ENCODE measurements at places on chromosomes 7 and 10.
A peak's percentile ranks its signal among the peaks of the same experiment; 100 is the strongest.

DNA sequence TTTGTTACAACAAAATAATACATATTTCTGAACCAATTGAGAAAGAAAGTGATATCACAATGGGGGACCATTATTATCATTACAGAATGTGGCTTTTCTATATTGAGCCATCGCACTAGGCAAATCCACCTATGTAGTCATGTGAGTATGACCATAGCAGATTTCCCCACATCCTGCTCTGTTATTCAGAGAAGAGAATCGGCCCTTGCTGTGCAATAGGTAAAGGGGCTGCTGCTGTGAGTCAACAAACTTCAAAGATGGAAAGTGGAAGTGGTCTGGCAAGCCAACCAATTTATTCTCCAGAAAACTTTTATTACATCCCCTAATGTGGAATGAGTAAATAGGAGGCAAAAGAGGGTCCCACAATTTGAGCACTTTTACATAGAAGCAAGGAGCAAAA lies 573.4 kb downstream of the ETV1 start:
- DNase-seq: no peak

GRCh38 chr10:31808258-31809218 lies 120.1 kb downstream of the ARHGAP12 start:
- DNase-seq: peak; percentile 24

GRCh38 chr7:127514499-127514898 lies 70.9 kb downstream of the GCC1 start:
- DNase-seq: no peak

GRCh38 chr10:115903207-115903606 lies 369.8 kb downstream of the GFRA1 start:
- DNase-seq: no peak

DNA sequence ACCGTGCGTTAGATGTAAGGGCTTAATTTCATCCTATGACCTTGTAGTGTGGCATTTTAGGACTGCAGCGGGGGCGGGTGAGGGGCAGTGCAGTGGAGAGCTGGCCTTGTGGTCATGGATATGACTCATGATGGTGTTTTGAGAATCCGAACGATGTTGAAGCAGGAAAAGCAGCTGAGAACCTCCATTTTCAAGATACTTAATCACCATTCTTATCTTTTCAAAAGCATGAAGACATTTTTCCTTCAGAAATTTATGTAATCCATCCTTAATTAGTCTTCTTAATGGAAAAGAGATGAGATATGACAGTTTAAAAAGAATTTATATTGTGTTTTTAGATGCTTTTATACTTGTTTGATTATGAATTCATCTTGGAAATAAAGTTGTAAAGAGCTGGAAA lies 9.6 kb downstream of the ATP5F1C start:
- no peak for DNase-seq

GRCh38 chr7:43535031-43535451 lies 47.9 kb upstream of the STK17A start:
- DNase-seq: no peak

DNA sequence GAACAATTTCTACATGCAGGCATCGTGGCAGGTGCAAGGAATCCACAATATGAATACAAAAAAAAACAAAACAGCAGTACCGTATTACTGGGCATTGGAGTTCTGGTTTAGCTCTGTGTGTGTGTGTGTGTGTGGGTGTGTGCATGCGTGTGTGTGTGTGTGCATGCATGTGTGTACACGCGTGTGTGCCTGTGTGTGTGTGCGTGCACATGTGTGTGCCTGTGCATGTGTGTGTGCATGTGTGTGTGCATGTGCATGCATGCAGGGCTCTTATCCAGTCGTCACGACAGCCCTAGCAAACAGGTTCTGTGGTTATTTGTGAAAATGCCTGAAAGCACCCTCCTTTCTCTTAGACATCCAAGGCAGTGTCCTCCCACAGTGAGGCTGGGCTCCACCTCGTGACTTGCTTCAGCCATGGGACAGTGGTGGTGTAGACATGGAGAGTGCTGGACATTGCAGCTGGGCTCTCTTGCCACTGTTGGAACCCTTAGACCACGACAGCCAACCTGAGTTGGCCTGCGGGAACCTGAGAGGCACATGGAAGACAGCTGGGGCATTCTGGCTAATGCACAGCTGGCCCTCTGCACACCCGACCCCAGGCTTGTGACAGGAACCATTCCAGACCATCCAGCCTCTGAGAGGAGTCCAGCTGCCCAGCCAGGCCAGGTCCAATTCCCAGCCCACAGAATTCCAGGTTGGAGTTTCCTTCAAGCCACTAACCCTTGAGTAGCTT lies 173.4 kb upstream of the SHH start:
- DNase-seq: no peak

DNA sequence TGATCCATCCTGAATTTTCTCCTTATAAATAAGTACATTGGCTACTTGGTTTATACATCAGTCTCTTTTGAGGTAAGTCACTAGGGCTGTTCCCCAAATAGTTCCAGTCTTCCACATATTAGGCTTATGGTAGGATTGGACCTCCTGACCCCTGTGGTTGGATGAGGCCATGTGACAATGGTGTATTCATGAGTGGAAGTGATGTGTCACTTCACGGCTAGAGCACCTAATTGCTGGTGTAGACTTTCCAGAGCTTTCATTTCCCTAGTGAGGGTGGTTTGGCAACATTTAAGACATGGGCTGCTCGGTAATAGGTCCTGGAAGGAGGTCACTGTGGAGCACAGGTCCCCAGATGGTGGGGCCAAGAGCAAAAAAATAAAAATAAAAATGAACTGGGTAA lies 141.2 kb upstream of the ABCB5 start:
- no peak for DNase-seq

DNA sequence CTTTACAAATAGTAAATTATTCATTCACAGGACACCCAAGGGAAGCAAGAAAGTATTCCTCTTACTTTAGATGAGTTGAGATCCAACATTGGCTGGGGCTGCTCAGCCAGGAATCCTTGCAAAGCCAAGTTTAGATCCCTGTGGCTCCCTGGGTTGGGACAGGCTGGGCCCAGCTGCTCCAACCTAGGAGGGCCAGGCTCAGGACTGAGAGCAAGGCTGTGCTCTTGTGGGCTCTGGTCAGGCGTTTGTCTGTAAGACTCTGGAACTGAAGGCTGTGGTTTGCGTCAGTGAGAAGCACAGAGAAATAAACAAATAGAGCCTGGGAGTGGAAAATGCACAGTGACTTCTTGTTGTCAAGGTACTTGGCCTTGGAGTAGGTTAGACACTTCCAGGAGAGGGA lies 53.2 kb upstream of the TMEM273 start:
- no peak for DNase-seq

GRCh38 chr7:122602800-122603199 lies 96.1 kb downstream of the RNF133 start:
- DNase-seq: no peak

- no peak for DNase-seq
These were observed 14.6 kb downstream of the FGL2 start for GRCh38 chr7:77184990-77185389.

DNA sequence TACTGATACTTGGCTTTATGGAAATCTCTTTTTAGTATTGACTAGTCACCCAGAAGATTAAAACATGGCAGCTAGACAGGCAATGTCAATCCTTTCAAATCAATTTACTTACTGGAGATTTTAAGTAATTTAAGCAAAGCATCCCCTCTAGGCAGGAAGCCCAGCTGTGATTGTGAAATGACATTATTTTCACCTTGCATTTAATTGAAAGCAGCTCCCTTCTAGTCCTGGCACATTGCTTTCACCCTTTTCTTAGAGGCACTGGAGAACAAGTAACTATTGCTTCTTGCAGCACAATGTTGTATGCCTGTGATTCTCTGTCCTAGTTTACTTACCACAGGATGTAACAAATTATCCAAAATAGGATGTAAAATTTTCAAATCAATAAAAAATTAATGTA lies 13.3 kb downstream of the ST7 start:
- no peak for DNase-seq

- DNase-seq: no peak
These were observed 191.3 kb upstream of the ADARB2 start for GRCh38 chr10:1928606-1929005.

- DNase-seq: no peak
These were observed 4.7 kb downstream of the MUC12 start for GRCh38 chr7:100974021-100974420.

GRCh38 chr10:104066945-104067344 lies 18.7 kb downstream of the COL17A1 start:
- no peak for DNase-seq

- DNase-seq: no peak
These were observed 693.6 kb upstream of the AUTS2 start for GRCh38 chr7:68904630-68905029.

DNA sequence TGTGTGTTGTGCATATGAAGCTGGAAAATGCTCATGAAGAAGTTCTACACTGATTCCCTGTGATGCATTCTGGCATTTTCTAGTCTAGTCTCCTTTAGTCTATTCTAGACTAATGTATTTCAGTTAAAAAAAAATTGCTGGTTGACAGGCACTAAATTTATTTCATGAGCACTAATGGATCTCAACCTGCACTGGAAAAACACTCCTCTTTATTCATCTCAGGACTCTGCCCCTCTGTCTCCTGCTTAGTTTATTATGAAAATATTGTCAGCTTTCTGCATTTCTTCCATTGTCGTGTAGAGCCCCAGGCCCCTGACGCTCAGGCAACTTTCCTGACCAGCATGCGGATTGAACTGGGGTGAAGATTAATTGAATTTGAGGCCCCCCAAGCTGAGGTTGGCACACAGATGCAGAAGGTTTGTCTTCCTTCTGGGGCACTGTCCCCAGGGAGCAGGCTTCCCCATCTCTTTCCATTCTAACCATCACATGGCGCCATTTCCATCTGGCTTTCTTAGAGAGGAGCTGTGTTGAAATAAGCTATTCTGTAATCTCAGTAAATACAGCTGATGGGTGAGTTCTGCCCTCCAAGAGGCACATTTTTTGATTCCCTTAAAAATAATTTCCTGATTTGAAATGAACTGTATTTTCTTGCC lies 128.7 kb downstream of the INSYN2A start:
- DNase-seq: no peak

DNA sequence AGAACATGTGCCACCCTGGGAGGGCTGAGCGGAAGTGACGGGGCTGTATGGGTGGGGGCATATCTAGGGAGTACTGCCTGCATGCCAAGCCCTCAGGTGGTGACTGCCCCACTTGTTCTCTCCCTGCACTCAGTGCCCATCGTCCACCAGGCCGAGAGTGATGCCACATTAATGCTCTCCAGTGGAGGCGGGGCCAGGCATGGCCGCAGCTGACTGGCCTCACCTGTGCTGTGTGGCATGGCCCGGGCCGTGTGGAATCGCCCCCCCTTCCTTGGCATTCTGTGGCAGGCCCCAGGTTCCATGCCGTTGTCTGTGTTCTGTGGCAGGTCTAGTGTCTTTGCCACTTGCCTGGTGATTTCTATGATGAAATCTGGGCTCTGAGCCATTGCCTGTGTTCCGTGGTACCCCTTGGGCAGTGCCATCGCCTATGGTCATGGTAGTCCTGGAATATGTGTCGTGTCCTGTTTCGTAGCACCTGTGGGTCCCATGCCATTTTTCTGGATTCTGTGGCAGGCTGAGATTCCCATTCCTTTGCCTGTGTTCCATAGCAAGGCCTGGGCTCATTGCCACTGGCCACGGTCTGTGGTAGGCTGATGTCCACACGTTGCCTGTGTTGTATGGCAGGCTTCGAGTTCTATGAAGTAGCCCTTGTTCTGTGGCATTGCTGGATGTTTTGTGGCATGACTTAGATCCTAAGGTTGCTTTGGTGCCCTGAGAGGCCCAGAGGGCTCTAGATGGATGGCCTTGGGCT lies 8.9 kb downstream of the FLNC start:
- no peak for DNase-seq

GRCh38 chr7:141960687-141961422 lies 12.7 kb downstream of the TAS2R38 start:
- no peak for DNase-seq

GRCh38 chr10:89206402-89207180 lies 526 bp downstream of the CH25H start:
- DNase-seq: peak; percentile 16

DNA sequence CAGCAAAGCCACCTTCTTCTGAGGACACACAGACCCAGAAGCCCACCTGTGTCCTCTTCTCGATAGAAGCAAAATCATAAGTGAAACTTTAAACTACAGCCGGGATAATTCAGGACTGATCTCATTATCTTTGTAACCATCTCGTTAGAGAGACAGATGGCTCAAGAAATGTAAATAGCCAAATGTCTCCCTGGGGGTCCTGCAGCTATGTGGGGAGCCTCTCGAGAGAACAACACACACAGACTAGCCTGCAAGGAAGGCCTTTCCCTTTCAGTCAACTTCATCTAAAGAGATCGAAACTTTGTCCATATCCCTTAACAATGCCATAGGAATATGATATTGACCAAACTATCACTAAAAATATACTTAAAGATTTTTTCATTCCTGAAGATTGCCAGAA lies 93.5 kb downstream of the VWC2 start:
- no peak for DNase-seq

DNA sequence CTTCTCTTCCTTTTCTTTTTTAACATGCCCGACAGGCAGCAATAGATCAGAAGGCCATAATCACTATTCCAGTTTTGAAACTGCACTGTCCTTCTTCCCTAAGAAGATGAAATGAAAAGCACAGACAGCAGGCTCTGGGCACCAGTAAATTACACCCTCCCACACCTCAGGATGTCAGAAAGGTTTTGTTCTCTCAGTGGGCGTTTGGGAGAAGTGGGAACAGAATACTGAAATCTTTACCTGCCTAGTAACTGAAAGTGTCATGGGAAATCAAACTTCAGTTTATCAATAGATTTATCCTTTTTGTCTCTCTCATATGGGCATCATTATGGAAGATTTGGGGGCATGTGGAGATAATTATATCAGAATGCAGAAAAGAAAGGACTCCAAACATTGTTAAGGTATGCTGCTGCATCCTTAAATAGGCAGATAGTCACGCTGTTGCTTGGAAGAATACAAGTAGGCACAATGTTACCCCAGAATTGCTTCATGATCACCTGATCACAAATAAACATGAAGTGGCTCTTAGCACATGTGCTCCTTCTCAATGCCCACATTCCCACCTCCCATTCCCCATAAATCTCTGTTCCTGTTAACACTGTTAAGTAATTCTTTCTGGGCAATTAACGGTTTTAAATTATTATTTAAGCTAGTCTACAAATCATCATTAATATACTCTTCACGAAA lies 113.3 kb downstream of the DOCK4 start:
- DNase-seq: no peak

DNA sequence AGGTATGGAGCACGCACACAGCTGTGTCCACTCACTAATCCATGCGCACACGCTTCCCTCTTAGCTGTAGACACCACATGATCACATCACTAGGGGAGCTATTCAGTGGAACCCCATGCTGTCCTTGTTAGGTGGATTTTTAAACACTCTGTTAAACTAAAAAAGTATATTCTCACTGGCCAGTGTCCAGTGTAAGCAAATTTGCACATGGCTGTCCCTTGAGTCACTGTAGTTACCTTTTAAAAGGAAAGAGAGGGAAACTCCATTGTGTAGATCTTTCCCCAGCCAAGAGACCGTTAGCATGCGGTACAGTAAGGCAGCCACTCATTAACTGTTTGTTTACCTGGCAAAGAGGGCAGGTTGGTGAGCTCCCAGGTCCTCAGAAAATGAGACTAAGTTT lies 81.6 kb upstream of the INSYN2A start:
- no peak for DNase-seq

- DNase-seq: peak; percentile 59
These were observed 103.0 kb upstream of the KLF6 start for GRCh38 chr10:3887885-3888476.
